Brain (organoid and tissue), 16 donors: ENCODE measurements at places on chromosomes 4 and X.

DNA sequence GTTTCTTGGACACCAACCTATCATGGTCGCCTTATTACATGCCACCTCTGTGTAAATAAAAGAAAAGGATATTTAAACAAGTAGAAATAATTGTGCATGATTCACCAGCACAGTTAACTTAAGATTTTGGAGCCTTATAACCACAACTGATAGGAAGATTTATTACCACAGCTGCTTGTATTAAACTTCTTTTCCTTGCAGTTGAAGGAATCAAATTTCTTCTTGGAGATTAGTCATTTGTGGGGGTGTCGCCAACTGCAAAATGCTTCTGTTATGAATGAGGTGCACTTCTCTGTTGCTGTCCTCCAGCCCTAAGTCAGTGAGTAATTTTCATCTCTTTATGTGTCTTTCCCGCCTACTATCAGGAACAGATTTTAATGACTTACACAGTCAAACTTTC, 73.3 kb downstream of the OR13H1 start:
- no peak for DNase-seq

DNA sequence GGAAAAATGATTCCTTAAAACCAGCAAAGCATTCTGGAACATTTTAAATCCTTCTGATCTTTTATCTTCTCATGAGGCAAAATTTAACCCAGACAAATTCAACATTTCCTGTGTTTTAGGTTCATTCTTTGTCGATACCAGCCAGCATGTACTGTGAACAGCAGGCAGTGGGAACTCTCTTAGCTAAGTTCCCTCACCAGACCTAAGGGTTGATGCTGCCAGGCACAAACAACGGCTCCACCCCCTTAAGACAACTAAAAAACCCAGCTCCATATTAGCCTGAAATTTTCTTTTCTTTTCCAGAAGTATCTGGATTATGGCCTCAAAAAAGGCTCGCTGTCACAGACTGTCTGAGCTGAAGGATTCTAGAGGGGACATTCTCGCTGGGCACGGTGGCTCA, 2.4 kb upstream of the RBM47 start:
- DNase-seq, result no peak

- no peak for DNase-seq
Measured at GRCh38 chrX:15567886-15568616, 32.7 kb downstream of the ACE2 start.

DNA sequence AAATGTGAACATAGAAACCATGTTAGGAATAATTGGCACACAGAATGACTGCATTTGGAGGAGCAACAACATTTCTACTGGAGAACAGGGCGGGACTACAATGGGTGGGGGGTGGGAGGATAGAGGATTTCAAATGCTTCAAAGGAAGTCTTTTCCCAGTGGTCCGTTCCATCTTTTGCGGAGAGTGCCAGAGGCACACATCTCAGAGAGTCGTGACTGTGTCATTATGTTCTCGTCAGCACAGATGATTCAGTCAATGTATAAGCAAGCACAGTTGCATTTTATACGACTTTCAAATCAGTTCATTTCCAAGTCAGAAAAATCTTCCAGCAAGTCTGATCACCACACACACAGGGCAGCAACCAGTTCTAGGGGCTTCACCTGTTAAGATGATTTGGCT, 22.7 kb upstream of the GPR50 start:
- peak; percentile 61 for DNase-seq

GRCh38 chr4:179116581-179116980, 1674.3 kb upstream of the AGA start:
- no peak for DNase-seq

DNA sequence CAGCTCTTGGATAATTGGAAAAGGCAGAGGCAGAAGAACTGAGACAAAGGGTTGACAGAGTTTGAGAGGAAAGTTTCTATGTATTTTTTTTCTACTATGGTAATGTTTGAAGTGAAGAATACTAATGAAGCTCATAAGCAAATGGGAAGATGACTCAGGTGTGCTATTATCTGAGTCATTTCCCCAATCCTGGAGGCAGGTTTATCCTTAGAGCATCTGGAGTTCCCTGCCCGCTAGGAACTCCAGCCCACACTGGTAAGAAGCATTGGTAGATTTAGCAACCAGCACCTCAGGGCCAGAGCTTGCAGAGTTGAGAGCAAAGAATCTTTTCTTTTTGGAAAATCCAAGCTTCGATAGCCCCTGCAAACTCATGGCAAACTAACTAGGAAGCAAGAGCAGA, 55.2 kb downstream of the DOCK11 start:
- no peak for DNase-seq
